ENCODE measurements at places on chromosomes 1 and 21.

DNA sequence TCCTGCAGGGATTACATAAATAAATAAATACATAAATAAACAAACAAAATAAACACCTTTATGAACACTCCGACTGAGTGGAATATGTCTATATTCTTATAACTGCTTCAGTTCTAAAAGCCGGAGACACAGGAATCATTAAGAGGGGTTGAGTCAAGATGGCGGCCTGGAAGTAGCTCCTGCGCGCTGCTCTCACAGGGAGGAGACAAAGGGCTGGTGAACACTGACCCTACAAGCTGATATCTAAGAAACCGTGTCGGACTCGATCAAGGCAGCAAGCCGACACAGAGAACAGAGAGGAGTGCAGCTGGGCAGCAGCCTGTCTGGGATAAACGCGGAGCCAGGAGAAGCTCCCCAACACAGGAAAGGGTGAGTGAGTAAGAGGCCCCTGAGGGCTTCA is 1098.6 kb upstream of the NCAM2 start:
- no peak for DNase-seq

DNA sequence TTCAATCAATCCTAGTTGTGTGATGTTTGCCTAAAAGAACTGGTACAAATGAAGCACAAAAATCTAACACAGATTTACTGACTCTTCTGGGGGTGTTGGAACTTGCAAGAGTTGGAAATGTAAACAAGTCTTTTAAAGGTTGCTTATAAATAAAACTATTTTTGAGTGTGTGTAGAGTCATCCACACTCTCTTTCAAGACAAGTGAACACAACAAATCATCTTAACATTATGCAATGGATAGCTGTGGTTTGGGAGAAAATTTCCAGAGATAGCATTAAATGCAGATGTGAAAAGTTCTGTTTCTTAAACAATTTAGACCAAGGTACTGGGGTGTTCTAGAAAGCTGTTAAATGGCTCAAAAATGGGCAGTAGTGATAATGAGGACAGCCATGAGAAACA is 28.7 kb downstream of the C1orf87 start:
- DNase-seq: no peak

GRCh38 chr1:15180189-15180588 is 26.6 kb downstream of the TMEM51 start:
- DNase-seq: no peak

GRCh38 chr1:8533124-8533523 is 215.2 kb downstream of the SLC45A1 start:
- no peak for DNase-seq

DNA sequence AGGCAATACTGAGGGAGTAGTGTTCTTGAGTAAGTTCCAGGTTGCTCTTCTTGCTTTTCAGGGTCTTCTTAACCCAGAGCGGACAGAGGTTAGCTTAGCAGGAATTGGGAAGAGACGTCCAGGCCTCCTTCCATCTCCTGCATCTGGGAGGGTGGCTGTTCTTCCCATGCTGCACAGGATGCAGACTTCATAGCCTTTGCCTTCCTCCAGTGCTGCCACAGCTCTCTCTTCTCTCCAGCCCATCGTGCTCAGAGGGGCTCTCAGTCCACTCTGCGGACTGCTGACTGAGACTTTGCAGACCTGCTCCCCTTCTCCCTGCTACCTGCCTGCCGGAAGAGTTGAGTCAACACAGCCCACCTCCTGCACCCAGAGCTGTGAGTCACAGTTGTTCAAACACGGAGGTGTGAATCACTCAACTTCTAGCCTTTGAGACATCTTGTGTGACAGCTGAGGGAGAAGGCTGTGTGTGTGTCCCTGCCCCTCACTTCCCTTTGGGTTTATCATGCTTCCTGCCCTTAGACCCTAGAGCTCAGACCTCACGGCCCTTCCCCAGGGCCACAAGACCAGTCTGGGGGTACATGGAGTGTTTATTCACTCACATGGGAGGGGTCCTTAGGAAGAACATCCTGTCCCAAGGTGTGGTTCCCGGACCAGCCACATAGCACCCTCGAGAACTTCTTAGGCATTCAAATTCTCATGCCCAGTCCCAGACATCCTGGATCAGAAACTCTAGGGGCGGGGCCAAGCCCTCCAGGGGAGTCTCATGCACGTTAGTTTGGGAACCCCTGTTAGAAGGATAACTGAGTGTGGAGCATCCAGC is 158.3 kb upstream of the CACNA1E start:
- DNase-seq: peak; percentile 22
